Uterine smooth muscle cell (primary cell): ENCODE measurements at places on chromosomes 2 and 18. TPM values are rescaled to one million over a fixed set of nuclear protein-coding genes. Genes with fewer than 3 reads are reported as not detected.

REG3A gene
- not detected in 2 replicates for total RNA-seq

TRAK2 gene
- 63.4 and 68.9 TPM in 2 replicates for total RNA-seq

PLGLB1 gene
- total RNA-seq: 0.22 and 0.50 TPM in 2 replicates

GKN1 gene
- not detected in 2 replicates for total RNA-seq

SP140 gene
- total RNA-seq: 2.0 and 2.6 TPM in 2 replicates

LBX2 gene
- total RNA-seq: 1.4 and 2.0 TPM in 2 replicates

SERTAD2 gene
- total RNA-seq: 10.0 and 10.3 TPM in 2 replicates

POTEF gene
- total RNA-seq: 0.22 TPM in 1 of 2 replicates, not detected in the other

RPL31 gene
- total RNA-seq: 802 and 946 TPM in 2 replicates

ANKRD30B gene
- 0.12 and 0.55 TPM in 2 replicates for total RNA-seq

FOXI3 gene
- not detected in 2 replicates for total RNA-seq

MARCO gene
- not detected in 2 replicates for total RNA-seq

GREB1 gene
- 1.8 and 3.0 TPM in 2 replicates for total RNA-seq

ZNF804A gene
- total RNA-seq: 9.5 and 11.5 TPM in 2 replicates

FZD7 gene
- total RNA-seq: 29.1 and 33.4 TPM in 2 replicates

HTR2B gene
- 19.3 and 57.7 TPM in 2 replicates for total RNA-seq

DUSP19 gene
- total RNA-seq: 3.3 and 3.7 TPM in 2 replicates

AQP4 gene
- not detected in 2 replicates for total RNA-seq

CSRNP3 gene
- total RNA-seq: 1.8 and 1.9 TPM in 2 replicates

UNC80 gene
- under 0.01 TPM in 1 of 2 replicates, not detected in the other for total RNA-seq

CDK15 gene
- 3.1 and 3.4 TPM in 2 replicates for total RNA-seq

WBP1 gene
- total RNA-seq: 20.9 and 41.9 TPM in 2 replicates

AQP12A gene
- total RNA-seq: not detected in 2 replicates
